ENCODE measurements at places on chromosomes 3 and 15. TPM values are rescaled to one million over a fixed set of nuclear protein-coding genes. Genes with fewer than 3 reads are reported as not detected.

PRR20G gene
- total RNA-seq, result not detected

P2RY14 gene
- total RNA-seq, result not detected

ESYT3 gene
- total RNA-seq, result 1.0 TPM

PCSK6 gene
- total RNA-seq, result 0.52 TPM

RAB6B gene
- total RNA-seq, result 0.32 TPM

ZCWPW2 gene
- total RNA-seq, result 1.4 TPM

Data from LHCN-M2 (cell line).